Heart left ventricle (tissue), 16 donors: ENCODE measurements at places on chromosomes 2 and 18.

GRCh38 chr2:62370321-62371250 is 135.4 kb downstream of the TMEM17 start:
- DNase-seq, result no peak

DNA sequence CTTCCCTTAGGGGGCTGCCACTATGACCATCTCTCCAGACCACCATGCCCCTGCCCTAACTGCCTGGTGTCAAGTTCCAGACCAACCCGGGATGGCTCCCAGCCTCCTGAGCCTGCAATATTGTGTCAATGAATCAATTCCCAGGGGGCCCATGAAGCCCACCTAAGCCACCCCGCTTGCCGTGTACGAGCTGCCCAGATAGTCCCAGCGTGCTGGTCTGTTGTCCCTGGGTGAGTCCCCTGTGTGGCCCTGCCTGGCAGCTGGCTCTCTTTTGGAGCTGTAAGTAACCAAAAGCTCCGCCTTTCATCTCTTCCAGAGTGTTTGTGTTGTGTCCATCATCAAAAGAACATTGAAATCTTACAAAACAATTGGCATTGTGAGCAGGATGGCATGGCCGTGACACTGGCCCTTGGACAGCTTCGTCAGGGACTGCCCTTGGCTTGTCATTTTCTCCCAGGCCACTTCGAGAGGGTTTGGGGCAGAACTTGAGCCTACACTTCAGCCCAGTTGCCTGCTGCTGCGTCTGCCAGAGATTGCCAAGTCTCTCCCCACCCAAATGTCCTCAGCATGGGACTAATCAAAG is 11.3 kb upstream of the MAL start:
- no peak for DNase-seq

GRCh38 chr18:51543658-51544155 is 346.2 kb upstream of the MEX3C start:
- DNase-seq, result no peak

GRCh38 chr18:75267643-75268363 is 57.2 kb downstream of the TSHZ1 start:
- no peak for DNase-seq

GRCh38 chr2:179341152-179341866 is 76.7 kb upstream of the SESTD1 start:
- no peak for DNase-seq

DNA sequence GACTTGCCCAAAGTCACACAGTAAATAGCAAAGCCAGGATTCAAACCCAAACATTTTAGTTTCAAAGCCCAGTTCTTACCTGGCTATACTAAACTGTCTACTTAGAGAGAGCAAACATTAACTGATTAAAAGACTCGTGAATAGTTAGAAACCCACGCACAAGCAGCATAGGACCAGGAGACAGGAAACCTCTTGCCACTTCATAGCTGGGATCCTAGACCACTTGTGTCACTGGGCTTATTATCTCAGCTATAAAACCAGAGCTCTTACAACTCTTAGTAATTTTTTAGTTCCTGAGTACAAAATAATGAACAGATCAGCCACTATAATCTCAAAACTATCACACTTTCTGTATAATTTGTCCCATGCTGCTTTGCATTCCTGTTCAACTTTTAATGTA is 2.4 kb upstream of the AAK1 start:
- no peak for DNase-seq

- no peak for DNase-seq
These were observed 218.3 kb upstream of the STK17B start for GRCh38 chr2:196389670-196390069.

DNA sequence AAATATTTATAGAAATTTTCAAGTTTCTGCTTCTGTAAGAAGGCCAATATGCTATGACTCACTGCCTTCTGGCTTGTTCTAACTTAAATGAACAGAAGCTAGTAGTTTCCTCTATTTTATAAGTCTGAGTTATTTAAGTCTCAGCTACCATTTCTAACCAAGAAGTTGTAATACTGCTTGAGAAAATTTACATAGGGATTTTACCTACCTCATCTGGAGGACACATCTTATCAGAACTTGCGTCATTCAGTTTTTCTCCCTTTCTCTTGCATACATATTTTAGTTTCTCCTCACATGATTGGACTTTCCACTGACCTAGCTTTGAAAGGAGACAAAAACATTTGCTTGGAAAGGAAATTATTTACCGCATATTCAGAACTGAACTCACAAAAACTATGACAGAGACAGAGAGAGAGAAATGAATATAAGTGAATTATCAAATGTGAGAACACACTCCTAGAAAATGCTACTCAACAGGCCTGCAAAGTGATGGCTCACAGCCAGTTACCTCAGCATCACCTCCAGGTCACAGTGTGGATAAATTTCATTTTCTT is 81.1 kb upstream of the CD302 start:
- no peak for DNase-seq

DNA sequence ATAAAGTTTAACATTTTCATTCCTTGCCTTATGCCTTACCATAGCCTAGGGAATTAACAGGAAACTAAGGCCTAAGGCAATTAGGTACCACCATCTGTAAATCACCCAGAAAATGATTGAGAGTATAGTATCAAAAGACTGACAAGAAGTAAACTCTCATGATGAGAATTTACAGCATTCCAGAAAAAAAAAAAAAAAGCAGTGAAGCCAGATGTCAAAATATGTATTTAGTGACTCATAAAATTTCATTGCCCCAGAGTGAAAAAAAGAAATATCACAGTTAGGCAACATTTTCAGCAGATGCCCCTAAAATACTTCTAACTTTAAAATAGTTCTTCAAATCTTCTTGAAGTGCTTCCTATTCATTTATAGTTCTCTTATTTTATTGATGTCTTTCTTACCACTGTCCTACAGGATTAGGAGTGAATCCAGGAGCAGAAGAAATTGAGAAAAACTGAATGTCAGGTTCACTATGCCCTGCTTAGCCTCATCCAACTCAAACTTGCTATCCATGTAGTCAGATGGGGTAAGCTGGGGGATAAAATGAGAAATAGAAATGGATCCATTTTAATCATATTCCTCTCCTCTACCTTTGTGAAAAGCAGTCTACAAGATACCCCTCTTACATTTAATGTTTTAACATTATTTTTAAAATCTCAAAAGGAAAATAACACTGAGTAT is 57.3 kb upstream of the TANK start:
- DNase-seq, result no peak

DNA sequence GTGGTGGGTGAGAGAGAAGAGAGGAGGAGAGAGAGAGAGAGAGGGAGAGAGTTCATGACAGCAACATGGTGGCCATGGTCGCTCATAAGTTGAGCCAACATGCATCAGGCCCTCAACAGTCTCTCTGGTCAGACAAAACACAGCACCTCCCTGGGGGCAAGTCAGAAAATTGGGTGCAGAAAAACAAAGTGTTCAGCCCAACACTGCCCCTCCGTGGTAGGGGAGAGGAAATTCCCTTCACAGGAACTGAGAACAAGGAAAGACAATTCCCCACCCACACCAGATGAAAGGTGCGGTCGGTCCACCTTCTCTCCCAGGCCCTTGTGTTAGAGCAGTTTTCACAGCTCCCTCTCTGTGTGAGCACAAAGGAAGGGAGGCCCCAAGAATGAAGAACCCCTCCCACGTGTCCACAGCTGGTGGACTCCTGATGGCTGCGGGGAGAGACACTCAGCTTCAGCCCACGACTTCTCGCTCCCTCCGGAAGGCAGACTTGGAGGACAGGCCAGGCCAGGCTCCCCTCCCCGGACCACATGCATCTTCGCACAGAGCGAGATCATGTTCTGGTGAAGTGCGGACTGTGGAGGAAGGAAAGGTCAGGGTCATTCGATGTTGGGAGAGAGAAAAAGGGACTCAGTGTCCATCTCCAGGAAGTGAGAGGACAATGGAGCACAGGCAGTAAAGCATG is 181.7 kb downstream of the ANAPC1 start:
- DNase-seq, result peak; percentile 59

- DNase-seq, result no peak
These were observed 202.6 kb upstream of the SMAD2 start for GRCh38 chr18:48132797-48133655.

- no peak for DNase-seq
These were observed 131.5 kb downstream of the ZNF532 start for GRCh38 chr18:58996131-58996641.

DNA sequence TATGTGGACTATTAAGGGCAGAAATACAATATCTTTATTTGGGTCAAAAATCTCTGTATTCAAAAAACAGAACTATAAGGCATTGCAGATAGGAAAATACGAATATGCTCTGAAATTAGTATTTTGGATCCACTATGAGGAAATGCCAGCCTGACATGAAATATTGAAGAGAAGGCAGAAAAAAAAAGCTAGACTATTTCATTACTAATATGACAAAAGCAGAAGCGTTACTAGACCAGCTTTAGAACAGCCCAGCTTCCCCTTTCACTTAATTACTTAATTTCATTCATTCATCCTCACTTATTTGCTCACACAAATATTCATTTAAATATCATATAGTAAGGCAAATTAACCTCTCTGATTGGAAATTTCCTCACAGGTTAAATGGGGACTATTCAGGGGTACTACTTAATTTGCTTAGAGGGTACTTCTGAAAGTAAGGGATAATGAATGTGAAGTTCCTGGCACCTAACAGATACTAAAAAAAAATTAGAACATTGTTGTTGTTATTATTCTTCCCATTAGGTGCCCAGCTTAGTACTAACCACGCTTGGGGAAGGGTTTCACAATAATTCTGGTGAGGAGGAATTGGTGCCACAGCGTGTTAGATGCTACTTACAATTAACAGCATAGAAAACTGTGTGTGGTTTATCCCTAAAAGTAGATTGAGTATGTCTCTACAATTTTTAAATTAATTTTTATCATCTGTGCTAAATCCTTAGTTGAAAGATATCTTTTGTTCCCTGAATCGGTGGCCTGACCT is 71.1 kb upstream of the CTLA4 start:
- no peak for DNase-seq

DNA sequence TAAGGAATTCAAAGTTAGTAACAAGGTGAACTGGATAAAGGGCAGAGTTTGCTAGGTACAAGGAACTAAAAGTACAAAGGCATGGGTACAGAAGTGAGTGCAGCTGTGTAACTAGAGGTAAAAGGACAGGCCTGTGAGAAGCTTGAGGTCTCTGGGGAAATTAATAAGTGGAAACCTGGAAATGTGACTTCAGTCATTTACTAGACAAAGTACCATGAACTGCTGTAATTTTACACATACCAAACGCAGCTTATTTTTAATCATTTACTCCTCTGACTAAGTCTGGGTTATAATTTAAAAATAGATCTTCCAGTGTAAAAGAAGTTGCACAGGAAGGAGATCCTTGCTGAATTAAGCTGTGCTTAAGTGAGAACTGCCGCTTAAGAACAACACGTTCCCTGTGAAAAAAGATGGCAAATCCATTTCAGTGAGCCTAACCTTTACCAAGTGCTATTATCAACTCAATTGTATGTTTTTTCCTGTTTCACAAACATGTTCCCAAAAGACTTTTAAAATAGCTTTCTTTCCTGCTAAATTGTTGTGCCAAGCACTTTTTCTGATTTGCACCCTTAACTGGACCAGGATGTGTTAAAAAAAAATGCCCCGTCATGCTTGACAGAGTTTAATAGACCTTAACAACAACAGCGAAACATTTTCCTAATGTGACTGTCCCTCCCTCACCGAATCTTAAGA is 44.3 kb downstream of the CALCRL start:
- no peak for DNase-seq

GRCh38 chr2:16187482-16187817 is 247.1 kb downstream of the MYCN start:
- DNase-seq, result no peak

GRCh38 chr18:12948050-12948804 is 416 bp downstream of the SEH1L start:
- DNase-seq, result peak; percentile 97

DNA sequence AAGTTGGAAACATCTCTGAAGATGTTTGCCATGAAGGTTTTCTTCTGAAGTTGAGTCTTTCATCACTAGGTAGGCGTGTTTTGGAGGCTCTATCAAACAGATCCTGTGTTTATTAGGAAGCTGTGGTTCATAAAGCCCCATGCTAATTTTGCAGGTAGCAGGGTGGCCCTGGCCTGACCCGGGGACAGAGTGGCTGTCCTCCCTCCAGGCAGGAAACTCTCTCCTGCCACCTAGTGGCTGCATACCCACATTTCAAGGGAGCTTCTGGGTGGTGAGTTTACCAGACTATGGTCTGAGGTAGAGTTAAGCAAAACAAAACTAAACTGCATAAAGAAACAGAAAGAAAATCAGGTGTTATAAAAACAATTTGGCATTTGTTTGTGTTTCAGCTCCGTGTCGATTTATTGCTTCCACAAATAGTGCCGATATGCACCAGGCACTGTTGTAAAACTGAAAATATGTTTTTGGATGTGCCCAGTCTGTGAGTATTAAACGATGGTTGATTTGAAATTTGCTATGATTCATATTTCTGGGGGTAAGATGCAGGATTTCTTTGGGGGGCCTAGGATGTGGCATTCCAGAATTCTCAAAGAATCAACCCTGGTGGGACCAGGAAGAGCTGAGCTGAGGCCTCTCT is 26.0 kb upstream of the IL37 start:
- DNase-seq, result no peak

DNA sequence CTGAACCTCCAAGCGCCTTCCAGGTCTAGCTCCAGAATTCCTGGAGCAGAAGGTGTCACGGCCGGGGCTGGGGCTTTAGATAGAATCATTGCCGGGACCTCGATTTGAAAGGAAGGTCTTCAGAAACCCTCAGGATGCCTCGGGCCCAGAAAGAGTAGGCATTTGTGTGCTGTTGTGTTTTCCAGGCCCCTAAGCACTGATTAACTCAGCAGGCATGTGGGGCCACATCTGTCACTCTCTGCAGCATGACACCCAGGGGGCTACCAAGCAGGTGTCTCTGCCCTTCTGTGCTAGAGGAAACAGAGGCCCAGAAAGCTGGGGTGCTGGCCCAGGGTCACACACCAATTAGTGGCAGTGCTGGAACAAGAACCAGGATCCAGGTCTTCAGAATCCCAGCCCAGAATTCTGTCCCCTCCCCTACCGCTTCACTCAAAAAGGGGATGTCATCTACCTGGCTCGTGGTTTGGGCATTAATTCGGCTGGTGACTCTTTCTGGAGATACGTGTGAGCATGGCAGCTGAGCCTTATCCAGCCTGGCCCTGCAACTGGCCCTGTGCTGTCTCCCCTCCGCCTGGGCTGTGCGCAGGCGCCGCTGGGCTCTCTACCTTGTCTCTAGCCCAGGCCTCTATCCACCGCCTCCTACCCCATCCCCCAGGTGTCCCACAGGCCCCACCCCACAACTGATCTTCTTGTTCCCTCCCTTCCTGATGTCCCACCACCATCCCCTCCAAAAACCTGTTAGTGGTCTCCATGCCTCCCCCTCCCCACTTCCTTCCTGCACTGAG is 245.4 kb downstream of the ATAD2B start:
- DNase-seq, result peak; percentile 46

GRCh38 chr18:39698436-39698835 is 2132.8 kb upstream of the CELF4 start:
- no peak for DNase-seq

- DNase-seq, result no peak
These were observed 115.1 kb downstream of the ANKRD44 start for GRCh38 chr2:197195518-197195917.

- no peak for DNase-seq
These were observed 1834.7 kb upstream of the PIK3C3 start for GRCh38 chr18:40120356-40120755.

DNA sequence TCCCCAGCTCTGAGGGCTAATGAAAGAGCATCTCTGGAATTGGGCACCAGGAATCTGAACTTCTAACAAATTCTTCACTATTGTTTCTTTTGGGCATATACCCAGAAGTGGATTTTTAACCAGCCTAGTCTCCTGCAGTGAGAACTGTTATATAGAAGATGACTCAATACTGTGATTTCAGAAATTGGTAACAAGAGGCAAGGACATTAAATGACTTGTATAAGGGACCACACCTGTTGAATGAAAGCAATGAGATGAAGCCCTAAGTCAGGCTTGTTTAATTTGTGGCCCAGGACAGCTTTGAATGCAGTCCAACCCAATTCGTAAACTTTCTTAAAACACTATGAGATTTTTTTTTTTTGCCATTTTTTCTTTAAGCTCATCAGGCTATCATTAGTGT is 57.9 kb downstream of the EPC2 start:
- no peak for DNase-seq
